Activated CD8-positive, alpha-beta T cell treated with anti-CD3 and anti-CD28 coated beads for 36 hours (primary cell): ENCODE measurements at places on chromosomes 7 and 10.
A peak's percentile ranks its signal among the peaks of the same experiment; 100 is the strongest.

DNA sequence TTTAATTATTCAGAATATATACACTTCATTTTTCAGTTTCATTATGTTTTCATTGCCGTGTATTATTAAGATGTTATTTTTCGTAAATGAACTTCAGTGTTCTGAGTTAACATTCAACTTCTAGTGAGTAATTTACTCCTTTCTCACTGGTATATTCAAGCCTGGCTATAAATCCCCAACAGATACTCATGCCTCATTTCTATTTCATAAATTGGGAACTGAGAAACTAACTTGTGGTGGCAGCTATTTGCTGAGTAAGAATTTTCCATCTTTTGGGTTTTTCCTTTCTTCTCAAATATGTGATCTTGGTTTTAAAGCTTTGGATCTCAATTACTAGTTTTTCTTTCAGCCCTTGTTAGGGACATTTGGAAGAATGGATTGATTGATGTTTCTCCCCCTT lies 281.1 kb downstream of the CDK14 start:
- DNase-seq = no peak

GRCh38 chr7:90595342-90595800 lies 750 bp upstream of the CDK14 start:
- DNase-seq = no peak

DNA sequence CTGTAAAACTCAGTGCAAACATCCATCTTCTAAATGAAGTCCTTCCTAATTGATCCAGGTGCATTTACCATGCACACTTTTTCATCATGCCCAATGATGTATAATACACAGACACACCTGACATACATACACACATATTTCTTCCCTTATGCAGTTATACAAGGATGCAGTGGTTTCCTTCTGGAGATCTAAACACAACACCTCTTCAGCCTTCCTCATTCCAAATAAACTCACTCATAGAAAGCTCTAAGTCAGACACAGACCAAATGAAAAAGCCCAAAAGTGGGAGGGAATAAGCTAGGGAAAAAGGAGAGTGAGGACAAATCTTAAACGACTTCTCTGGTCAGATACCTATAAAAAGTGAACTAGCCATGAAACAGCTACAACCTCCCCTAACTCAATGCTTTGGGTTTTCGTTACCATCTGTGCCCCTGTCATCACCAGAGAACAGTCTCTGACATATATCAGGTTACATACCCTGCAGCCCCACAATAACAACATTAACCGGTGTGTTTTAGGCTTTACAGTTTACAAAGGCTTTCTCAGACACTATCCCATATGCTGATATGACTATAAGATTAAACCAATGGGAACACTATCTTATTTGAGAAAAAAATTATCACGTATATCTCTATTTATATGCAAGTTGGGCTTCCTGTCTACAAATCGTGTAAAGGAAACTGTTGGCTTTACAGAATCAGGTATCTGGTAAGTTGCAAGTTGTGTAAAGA lies 675.2 kb downstream of the PHTF2 start:
- DNase-seq = no peak

DNA sequence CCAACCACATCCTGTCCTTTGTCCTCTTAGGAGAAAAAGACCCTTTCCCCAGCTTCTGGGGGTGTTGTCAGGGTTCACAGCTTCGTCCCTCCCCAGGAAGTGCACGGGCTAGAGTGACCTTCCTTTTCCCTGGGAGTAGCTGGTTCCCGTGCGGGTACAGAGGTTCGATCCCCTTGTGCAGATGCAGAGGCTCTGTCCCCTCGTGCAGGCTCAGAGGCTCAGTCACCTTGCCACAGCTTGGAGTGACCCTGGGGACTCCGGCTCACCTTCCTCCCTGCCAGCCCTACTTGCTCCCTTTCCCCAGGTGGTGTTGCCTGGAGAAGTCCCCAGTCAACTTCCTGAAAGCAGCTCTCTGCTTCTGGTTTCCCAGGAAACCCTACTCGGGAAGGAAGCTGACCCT lies 60.0 kb upstream of the TCERG1L start:
- no peak for DNase-seq

DNA sequence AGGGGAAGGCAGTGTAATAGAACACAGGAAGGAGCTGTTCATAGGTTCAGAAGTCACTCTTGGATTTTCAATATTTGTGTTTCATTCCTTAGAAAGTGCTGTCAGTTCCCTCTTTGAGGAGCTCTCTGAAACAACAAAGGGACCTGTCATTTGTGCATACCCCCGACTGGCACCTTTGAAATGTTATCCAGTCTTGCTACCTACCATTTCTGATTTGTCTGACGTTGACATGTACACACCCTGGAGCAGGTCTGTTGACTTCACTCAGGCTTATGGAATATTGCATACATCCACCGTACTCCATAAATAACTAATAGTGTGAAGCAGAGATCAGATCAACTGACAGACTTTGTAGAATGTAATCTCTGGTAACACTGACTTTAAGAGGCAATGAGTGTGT lies 189.8 kb downstream of the DPP6 start:
- no peak for DNase-seq

- no peak for DNase-seq
Observed at GRCh38 chr7:148698007-148698396, 701 bp upstream of the CUL1 start.

- no peak for DNase-seq
Observed at GRCh38 chr7:138170959-138171703, 94.9 kb downstream of the AKR1D1 start.

DNA sequence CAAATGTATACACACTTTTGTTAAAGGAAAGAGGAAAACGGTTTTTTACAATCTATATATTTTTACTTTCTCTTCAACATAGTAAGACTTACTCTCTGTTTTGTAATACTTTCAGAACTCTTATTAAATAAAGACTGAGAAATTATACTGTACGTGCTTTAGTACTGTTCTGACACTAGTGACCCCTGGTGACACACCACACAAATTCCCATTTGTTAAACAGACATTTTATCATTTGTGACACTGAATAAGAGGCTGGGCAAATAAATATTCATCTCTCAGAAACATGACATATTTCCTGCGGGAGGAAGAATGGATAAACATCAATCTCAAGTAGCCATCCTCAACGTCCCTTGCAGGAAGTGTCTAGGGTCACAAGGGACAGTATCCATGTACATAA lies 68.9 kb upstream of the ZNF33B start:
- no peak for DNase-seq

- no peak for DNase-seq
Observed at GRCh38 chr10:120897343-120897742, 46.2 kb downstream of the WDR11 start.

- DNase-seq = no peak
Observed at GRCh38 chr7:80087051-80087770, 47.4 kb upstream of the GNAI1 start.

GRCh38 chr7:27095897-27096767 lies at the start of gene HOXA1:
HOXA1 (minus strand) TSS chr7:27096000; CDS start chr7:27095912, 88 bp downstream.
- peak; percentile 90 for DNase-seq

GRCh38 chr7:33632840-33633525 lies 272.4 kb upstream of the BMPER start:
- no peak for DNase-seq

- DNase-seq = no peak
Observed at GRCh38 chr10:55168343-55168742, 367.3 kb upstream of the PCDH15 start.

GRCh38 chr10:59876695-59877094 lies 29.7 kb downstream of the CCDC6 start:
- DNase-seq = no peak

DNA sequence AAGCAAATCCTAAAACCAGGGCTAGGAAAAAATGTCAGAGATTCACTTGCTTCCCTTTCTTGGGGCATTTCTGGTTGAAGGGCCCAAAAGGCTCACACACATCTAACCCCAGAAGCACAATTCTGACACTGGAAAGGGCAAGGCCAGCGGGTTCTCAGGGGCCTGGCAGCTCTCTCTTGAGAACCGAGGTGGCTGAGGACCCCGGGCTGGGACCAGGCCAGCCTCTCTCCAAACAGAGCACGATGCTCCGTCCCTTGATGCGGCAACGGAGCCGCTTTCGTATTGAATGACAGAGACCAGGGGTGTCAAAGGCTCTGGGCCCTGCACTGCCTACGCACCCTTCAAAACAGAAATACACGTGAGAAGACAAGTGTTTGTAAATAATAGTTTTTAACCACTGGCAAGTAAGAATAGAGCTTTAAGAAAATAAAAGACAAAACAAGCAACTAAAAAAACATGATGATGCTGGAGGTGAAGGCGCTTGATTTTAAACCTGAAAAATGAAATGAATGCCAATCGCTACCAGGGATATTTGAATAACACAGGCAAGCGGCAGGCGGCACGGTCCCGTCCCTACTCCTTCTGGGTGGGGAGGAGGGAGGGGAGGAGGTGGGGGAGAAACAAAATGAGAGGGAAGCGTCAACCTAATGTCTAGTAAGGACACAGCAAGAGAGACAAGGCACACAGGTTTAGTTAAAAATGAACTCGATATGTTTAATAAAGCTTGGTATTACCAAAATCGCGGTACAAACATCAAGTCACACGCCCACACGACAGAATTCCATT lies 68.0 kb downstream of the SLC29A4 start:
- no peak for DNase-seq

- DNase-seq = no peak
Observed at GRCh38 chr7:44307905-44308595, 17.3 kb downstream of the CAMK2B start.
